ENCODE measurements at places on chromosomes 2 and 18.

- DNase-seq: peak; percentile 8
Measured at GRCh38 chr2:24456599-24457556, 34.2 kb upstream of the NCOA1 start.

GRCh38 chr2:237352279-237352845 lies 61.6 kb downstream of the COL6A3 start:
- no peak for DNase-seq

- DNase-seq: no peak
Measured at GRCh38 chr18:73563901-73564472, 583.6 kb downstream of the FBXO15 start.

DNA sequence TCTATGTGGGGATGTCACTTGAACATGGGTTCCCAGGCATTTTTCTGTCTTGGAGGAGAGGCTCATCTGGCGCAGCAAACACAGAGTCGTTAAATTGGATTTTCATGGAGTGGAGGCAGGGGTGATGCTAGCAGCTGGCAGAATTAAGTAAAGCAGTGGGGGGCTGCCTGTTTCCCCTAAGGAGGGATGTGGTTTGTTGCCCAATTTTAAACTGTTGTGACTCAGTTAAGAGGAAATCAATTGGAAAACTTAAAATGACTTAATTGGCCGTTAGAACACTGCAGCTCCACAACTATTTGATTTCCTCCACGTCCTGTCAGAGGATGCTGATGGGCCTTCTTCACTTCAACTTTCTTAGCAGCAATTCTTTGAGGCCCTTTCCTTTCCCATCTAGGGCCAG lies 354.1 kb upstream of the ATP5MC3 start:
- DNase-seq: peak; percentile 78

GRCh38 chr2:234165421-234165820 lies 114.9 kb downstream of the SPP2 start:
- DNase-seq: no peak

GRCh38 chr2:158091647-158092046 lies 10.0 kb upstream of the UPP2 start:
- no peak for DNase-seq

DNA sequence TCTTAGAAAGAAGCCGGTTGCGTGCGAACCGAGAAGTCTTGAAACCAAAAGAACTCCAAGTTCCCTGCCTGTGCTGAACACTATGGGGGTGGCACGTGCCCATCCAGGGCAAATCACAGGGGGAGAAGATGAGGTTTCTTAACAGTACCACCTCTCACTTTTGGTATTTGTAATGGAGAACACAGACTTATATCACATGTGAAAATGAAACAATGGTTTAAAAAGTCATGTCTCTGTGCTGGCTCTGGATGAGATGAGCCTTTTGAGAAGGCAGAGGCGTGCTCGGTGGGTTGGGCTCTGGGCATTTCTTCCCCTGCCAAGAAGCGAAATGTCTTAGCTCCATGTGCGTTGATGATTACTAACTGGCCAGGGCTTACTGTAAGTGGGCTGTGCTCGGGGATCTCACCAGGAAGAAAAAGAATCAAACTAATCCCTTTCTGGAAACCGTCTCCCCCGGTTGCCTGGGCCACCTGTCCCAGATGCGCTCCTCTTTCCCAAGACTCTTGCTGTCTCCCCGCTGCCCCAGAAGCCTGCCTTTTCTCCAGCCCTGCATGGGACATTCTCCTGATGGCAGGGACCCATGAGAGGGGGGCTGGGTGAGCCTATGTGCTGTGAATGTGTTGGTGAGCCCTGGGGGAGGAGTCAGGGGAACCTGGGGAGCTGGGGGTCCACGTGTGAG lies 252.9 kb downstream of the PRKCE start:
- DNase-seq: no peak

DNA sequence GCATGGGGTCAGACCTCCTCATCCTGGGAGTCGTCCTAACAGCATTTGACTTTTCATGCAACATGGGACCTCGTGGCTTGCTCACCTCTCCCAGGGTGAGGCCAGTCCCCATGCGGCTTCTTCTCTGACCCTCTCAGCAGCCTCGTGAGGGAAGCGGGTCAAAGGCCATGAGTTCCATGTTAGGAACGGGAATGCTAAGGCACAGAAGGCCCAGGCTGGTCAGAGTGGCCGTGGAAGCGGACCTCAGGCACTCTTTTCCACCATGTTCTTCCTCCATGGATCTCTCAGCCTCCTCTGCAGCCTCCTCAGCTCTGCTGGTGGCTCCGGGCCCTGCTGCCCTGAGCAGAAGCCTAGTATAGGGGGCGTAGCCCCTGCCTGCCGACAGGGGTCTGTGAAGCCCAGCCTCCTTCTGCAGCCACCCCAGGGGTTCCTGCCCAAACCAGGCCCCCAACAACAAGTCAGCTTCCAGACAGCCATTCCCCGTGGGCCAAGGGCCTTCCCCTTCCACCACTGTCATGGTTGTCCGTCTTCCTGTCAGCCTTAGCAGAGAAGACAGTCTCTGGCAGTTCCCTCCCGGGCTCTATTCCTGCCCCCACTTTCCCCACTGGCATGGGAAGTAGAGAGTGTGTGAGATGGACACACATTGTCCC lies 60.0 kb upstream of the OTOF start:
- no peak for DNase-seq

- no peak for DNase-seq
Measured at GRCh38 chr2:174663550-174663949, 65.9 kb upstream of the WIPF1 start.

- DNase-seq: peak; percentile 1
Measured at GRCh38 chr18:5841518-5841917, 53.8 kb downstream of the TMEM200C start.

GRCh38 chr2:144942516-144943256 lies 422.8 kb upstream of the ZEB2 start:
- no peak for DNase-seq

GRCh38 chr2:127508631-127509034 lies 17.7 kb downstream of the IWS1 start:
- DNase-seq: no peak

DNA sequence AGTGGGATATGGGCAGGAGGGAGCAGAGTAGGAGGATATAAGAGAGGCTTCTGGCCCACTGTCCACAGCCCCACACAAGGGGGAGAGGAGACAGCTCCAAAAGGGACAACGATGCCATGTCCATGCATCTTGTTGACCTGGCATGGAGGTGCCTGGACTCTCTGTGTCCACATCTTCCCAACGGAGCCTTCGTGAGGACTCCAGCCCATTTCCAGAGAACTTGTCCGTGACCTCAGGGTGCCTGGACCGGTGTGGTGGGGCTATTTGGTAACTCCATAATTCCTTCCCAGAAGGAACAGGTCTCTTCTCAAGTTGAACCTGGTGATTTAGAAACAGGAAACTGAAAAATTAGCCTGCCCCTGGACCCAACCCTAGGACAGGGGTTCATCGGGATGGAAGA lies 133.9 kb downstream of the CYP26B1 start:
- no peak for DNase-seq

- no peak for DNase-seq
Measured at GRCh38 chr2:72788756-72789155, 37.1 kb downstream of the EXOC6B start.

GRCh38 chr2:88919087-88919738 lies 227.7 kb downstream of the RPIA start:
- DNase-seq: peak; percentile 24

GRCh38 chr2:114025030-114025429 lies 135.1 kb downstream of the ACTR3 start:
- no peak for DNase-seq

DNA sequence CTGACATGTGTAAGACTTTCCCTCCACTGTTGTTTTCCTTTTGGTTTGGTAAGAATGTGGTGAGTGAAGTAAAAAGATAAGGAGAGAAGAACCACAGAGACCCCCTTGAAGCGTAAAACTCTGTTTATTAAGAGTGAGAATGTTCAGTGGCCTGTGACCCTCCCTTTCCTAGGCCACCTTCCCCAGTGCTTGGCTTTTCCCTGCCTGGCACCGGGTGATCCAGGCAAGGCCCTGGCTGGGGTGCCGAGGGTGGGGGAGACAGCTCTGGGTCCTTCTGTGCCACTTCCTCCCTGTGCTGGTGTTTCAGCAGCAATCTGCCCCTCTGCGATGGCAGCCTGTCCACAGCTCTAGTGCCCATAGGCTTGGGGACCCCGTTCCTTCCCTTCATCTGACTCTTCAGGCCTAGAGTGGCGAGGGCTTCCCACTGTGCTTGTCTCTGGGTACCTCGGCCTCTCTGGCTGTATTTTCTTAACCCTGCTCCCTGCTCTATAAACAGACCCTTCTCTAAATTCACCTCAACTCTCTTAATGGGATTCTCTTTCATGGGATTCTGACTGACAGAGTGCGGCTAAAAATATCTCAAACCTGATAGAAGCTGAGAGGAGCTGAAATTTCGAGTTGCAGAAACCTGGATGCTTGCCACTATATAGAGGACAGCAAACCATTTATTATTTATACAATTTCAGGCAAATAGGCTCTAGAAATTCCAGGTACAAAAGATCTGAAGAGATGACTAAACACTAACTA lies 461.0 kb downstream of the DLGAP1 start:
- no peak for DNase-seq

- DNase-seq: no peak
Measured at GRCh38 chr18:79524181-79525078, 128.7 kb downstream of the NFATC1 start.

DNA sequence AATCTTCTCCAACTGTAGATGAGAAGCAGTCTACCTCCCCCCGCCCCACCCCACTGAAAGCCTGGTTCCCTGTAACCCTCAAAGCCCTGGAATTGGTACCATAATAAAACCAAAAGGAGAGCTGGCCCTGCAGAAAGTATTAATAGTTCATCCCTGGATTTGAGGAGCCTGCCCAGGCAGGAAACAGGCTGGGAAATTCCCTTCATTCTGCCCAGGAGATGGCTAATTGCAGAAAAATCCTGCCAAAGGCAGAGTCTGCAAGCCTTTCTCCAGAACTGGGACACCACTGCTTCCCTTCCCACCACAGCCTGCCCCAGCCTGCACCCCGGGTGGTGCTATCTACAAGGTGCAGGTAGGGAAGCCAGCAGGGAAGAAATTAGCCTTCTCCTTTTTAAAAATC lies 16.3 kb downstream of the GKN2 start:
- no peak for DNase-seq

DNA sequence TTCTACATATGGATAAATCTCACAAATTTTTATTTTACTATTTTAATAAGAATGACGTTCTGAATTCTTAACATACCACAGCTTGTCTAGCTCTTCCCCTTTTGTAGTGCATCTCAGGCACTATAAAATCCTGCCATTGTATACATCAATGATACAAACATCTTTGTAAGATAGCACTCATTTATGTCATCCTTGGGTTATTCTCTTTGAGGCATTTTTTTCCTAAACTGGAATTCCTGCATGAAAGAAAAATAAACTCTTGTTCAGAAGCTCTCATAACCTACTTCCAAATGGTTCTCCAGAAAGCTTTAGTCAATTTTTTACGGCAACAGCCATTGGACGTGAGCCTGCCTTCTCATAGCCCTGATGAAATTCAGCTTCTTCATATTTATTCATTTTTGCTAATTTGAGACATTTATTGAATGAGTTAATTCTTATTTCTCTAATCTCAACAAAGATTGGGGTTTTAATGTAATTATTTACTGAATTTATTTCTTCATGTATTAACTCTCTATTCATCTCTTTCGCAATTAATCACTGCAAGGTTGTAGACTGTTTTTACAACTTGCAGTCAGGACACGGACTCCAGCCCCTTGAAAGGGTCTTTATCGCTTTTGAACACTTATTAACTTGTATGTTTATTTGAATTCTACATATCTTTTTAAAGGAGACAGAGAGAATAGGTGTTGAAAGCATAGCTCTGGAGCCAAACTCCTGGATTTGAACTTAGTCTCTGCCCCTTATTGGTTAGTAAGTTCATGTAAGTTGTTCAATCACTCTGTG lies 57.6 kb upstream of the PARD3B start:
- no peak for DNase-seq

GRCh38 chr18:79955302-79956075 lies 4.0 kb upstream of the SLC66A2 start:
- DNase-seq: no peak

DNA sequence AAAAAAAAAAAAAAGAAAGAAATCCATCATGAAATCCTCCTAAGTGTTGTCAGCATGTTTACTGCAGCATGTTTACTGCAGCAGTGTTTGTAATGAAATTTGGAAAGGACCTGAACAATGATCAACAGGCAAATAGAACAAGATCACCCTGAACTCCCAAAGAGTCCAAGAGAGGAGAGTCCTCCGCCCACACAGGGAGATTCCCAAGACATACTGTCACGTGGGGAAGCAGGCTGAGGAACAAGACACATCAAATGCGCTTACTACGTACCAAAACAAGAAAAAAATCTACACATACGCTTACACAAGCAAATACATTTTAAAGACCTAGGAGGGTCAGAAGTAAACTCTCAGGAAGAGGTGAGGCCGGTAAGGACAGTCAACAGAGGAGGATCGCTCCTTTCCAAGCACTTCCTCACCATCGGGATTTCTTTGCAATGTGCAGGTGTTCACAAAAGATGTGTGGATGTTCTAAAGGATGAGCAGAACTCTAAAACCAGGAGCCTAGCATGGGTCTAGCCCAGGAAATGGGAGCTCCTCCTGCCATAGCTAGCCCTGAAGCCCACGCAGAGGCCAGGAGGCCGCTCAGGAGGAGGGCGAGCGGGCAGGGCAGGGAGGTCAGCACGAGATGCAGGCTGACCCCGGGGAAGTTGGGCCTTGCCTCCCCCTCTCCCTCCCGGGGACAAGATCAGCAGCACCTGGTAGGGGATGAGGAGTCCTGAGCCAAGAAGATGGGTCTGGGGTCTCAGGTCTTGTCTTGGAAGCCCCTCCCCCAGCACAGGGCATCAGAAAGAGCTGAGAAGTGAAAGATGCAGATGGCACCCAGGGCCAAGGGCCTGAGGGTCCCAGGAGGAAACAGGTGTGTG lies 66.4 kb downstream of the ZNF516 start:
- no peak for DNase-seq

DNA sequence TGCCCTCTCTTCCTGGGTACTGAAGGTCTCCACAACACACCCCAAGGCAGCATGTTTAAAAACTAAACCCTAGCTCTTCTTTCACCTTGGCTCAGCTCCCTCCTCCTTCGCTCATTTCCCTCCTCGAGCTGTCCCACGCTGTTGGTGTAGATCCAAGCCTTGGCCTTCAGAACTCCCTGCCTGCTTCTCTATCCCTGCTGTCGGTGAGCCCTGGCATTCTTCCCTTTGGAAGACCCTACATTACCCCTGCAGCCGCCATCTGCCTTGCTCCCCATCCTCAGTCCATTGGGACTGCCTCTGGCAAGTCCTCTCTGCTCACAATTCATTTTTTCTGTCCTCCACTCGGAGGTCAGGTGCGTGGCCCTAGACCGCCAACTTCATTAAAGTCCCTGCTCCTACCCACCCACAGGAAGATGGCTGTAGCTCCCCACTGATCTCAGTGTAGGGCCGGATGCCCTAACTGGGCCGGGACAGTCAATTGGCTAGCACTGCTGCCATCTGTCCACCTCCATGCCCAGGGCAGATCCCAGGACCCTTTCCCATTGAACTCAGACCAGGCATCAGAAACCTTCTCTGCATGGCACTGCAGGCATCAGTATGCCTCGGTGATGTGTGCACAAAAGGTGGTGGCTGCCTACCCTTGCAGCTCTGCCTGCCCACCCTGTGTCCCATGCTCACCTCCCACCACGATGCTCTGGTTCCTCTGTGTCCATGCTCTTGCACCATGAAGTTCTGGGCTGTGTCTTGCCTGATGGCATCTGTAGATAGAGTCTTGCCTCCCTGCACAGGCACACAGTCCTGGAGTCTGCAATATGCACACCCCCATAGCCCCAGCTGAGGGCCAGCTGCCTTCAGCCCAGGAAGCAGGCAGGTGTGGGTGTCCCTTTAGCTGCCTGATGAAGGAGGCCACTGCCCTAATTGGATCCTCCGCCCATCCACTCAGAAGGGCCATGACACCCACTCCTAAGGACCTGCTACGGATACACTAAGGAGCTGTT lies 5.7 kb downstream of the AMER3 start:
- no peak for DNase-seq
